ENCODE measurements at places on chromosomes 6 and 20.
A peak's percentile ranks its signal among the peaks of the same experiment; 100 is the strongest.

DNA sequence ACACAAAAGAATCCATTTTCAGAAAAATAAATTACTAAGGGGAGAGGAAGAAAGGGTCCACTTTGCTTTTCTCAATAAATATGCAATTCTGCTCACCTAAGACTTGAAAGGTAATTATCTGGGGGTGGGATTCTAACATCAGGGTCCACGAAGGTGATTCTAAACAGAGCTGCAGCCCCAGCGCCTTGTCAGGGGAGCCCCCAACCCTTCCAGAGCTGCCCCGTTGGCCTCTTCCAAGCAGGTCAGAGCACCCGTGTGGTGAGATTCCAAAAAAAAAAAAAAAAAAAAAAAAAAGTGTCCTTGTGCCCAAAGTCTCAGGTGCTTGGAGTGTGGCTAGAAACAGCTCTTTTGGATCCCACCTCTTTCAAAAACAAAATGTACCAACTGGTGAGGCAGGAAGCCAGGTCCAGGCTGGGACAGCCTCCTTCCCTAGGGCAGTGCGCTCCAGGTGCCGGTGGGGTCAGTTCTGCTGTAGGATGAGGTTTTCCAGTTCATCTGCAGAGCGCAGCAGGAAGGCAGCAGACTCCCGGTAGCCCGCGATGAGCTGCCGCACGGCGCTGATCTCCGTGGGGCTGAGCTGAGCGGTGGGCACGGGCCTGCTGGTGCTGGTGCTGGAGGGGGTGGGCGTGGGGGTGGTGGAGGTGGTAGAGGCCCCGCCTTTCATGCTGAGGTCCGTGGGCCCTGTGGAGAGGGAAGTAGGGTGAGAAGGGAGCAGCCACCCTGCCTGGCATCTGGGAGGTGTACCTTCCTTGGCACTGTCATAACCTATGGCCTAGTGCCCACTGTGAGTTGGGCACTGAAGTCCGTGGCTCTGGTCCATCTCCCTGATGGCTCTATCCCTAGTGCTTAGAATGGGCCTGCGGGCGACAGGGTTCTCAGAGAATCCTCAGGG, 89.3 kb downstream of the ASXL1 start:
- no peak for DNase-seq

GRCh38 chr20:53034899-53035298, 62.7 kb downstream of the TSHZ2 start:
- no peak for DNase-seq

GRCh38 chr6:119985952-119986736, 636.6 kb upstream of the MAN1A1 start:
- no peak for DNase-seq

GRCh38 chr6:137999815-138000214, 107.4 kb downstream of the PERP start:
- DNase-seq, result no peak

DNA sequence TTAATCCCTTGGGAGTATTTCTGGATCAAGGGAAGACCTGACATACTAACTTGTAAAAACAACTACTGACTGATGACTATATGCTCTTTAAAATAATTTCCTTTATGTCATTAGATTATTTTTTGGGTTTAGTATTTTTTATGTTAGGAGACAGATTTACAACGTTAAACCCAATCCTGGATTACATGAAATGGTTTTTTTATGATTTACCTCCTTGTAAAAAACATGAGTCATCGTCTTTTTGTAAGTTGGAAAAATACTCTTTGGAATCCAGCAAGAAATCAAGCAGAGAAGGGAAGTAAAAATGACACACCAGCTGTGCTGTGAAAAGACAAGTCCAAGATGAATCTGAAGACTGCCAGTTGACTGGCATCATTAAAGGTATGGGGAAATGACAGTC, 6.7 kb downstream of the STK4 start:
- DNase-seq, result no peak

- no peak for DNase-seq
Observed at GRCh38 chr6:153436351-153436750, 305.3 kb upstream of the RGS17 start.

DNA sequence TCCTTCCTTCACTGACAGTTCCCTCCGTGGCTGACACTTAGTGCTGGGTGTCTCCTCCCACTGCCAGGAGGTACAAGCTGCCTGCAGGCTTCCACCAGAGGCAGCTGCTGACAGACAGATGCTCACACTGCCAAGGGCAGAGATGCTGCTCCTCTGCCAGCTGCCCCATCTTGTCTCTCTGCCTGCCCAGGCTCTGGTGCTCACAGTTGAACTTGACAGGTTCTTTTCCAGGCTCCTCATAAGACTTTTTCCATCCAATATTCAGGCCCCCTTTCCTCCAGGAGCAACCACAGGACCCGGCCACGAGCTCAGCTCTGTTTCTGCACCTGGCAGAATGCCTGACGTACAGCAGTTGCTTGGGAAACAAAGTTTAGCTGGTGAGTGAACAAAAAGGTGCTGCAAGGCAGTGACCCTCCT, 79.8 kb downstream of the PSMB1 start:
- DNase-seq, result no peak

GRCh38 chr6:44539701-44540355, 152.3 kb downstream of the CDC5L start:
- peak; percentile 35 for DNase-seq

DNA sequence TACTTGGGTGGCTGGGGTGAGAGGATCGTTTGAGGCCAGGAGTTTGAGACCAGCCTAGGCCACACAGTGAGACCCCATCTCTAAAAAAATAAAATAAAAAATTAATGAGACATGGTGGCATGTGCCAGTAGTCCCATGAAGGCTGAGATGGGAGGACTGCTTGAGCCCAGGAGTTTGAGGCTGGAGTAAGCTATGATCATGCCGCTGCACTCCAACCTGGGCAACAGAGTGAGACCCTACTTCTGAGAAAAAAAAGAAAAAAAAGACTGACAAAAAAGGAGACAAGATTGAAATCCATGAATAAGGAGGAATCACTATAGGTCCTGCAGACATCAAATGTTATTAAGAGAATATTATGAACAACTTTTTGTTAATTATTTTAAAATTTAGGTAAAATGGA, 23.7 kb upstream of the BPHL start:
- DNase-seq, result no peak

DNA sequence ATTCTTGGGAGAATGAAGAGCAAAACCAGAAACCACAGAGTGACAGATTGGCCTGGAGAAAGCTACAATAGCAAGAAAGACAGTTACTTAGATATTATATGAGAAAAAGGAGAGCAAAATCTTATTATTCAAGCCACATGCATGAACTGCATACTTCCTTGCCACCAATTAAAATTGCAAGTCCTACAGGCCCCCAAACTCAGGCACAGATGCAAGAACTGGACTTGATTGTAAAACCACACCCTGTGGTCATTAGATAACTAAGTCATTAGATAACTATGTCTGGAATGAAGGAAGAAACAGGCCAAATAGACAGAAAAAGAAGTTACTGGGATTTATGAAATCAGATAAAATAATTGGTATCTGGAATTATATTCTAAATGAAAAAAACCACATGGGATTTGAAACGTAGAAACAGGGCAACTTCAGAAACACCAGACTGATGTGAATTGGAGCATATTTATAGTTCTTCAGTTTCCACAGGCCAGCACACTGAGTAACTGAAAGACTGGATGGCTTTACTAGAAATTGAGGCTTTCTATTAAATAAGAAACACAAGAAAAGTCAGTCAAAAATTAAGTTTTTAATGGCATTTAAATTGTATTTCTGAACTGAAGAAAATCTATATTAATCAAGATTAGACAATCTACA, 49.4 kb upstream of the CARMIL1 start:
- no peak for DNase-seq

DNA sequence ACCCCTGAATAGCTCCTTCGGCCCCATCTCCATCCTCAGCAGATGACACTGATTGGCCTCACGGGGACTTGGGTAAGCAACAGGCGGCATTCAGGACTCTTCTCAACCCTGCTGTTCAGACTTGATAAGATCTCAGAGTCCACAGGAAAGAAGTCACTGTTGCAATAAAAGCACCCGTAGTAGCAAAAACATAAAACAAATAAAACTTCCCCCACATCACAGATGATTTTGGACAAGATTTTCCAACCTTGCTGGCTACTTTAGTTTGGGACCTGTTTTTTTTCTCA, 17.1 kb upstream of the C20orf144 start:
- no peak for DNase-seq

GRCh38 chr20:51022803-51023616, at the start of gene KCNG1:
TSS of gene KCNG1 (minus strand) at chr20:51023107. CDS start at chr20:51010338, 12,769 bp downstream.
- no peak for DNase-seq

- no peak for DNase-seq
Observed at GRCh38 chr6:151025076-151025475, 159.6 kb downstream of the MTHFD1L start.

DNA sequence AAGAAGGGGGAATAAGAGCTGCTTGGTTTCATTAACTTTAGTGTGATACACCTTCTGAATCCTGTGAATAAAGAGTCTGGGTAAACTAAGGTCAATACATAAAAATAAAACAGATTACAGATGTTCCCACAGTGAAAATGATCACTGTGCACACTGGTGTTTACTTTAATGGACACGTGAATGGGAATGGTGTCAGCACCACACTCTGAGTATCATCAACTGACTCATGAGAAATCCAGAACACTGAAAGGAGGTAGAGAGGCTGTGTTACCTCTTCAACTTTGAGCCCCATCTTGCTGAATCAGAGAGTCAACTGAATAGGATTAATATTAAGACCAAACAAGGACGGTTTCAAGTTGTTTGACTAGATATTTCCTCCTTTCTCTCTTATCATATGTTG, 75.0 kb downstream of the ELOVL4 start:
- DNase-seq, result no peak

- peak; percentile 49 for DNase-seq
Observed at GRCh38 chr6:32854376-32855178, 585 bp downstream of the PSMB9 start.

GRCh38 chr20:2697768-2698167, 5.2 kb downstream of the EBF4 start:
- DNase-seq, result no peak

GRCh38 chr20:38616457-38616856, 14.8 kb downstream of the ARHGAP40 start:
- DNase-seq, result no peak

- peak; percentile 6 for DNase-seq
Observed at GRCh38 chr6:40874495-40874894, 164.5 kb downstream of the UNC5CL start.

GRCh38 chr6:146361128-146361924, 182.3 kb upstream of the RAB32 start:
- DNase-seq, result no peak

- no peak for DNase-seq
Observed at GRCh38 chr6:54710456-54710855, 136.1 kb upstream of the FAM83B start.

- DNase-seq, result no peak
Observed at GRCh38 chr20:62303340-62304226, 786 bp downstream of the ADRM1 start.

- no peak for DNase-seq
Observed at GRCh38 chr6:143507358-143508145, 4.0 kb downstream of the FUCA2 start.

- no peak for DNase-seq
Observed at GRCh38 chr6:90436403-90436802, 139.8 kb upstream of the BACH2 start.

GRCh38 chr20:19374216-19374615, 161.8 kb downstream of the SLC24A3 start:
- no peak for DNase-seq

GRCh38 chr6:149861603-149862423, 2.3 kb downstream of the LRP11 start:
- no peak for DNase-seq

- DNase-seq, result peak; percentile 29
Observed at GRCh38 chr20:41657655-41658054, 39.5 kb upstream of the CHD6 start.

DNA sequence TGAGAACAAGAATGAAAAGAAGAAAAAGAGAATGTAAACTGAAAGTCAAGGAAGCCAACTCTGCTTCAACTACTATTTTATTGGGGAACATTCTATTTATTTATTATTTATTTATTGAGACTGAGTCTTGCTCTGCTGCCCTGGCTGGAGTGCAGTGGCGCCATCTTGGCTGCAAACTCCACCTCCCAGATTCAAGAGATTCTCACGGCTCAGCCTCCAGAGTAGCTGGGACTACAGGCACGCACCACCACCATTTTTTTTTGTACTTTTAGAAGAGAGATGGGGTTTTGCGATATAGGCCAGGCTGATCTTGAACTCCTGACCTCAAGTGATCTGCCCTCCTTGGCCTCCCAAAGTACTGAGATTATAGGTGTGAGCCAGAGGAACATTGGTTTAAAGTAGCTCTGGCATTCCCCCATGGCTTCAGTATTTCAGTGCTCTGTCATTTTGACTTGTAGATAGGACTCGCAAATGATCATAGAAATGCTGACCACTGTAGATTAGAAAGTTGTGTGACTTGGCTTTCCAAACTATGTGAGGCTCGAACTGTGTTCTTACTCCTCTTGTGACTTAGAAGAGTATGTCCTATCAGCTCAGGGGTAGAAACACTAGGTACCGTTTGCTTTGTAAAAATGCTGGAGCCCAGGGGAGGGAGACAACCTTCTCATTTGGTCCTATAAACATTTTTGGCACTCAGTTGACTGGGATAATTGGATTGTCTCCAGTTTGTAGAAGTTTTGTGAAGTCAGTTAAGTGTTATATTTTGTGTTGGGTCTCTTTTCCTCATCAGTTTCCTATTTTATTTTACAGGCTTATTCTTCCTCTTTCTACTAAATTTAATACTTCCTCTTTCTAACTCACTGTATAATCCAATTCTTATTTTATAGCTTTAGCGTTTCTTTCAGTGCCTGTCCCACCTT, 544.9 kb upstream of the CITED2 start:
- peak; percentile 89 for DNase-seq

DNA sequence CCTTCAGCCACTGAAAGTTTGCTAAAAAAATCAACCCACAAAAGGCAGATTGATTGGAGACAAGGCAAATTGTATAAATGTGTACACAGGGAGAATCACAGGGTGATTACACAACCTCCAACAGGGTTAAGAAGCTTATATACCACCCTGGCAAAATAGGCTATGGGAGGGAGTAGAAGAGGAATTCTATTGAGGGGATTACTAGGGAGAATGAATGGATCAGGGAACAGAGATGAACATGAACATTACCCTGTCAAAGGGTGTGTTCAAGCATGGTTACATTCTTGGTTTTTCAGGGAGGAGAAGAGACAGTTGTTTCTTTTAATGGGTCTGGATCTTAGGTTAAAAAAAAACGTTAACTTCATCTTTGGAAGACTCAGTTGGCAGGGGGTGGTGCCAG, 5.1 kb upstream of the MRS2 start:
- no peak for DNase-seq

DNA sequence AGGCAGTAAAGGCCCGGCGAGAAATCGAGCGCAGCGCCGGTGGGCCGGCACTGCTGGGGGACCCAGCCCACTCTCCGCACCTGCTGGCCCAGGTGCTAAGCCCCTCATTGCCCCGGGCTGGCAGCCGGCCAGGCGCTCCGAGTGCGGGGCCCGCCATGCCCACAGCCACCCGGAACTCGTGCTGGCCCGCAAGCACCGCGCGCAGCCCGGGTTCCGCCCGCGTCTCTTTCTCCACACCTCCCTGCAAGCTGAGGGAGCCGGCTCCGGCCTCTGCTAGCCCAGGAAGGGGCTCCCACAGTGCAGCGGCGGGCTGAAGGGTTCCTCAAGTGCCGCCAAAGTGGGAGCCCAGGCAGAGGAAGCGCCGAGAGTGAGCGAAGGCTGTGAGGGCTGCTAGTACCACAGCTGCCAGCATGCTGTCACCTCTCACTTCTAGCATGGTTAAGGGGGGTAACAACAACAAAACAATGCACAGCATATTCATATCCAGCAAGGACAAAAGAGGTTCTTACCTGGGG, 11.3 kb upstream of the GMPR start:
- DNase-seq, result no peak

- no peak for DNase-seq
Observed at GRCh38 chr6:17653198-17653882, 53.2 kb downstream of the FAM8A1 start.

- no peak for DNase-seq
Observed at GRCh38 chr6:14810021-14810420, 435.8 kb upstream of the JARID2 start.

All from AML-193 (cell line).